ENCODE measurements at places on chromosomes 3 and 15. TPM values are rescaled to one million over a fixed set of nuclear protein-coding genes. Genes with fewer than 3 reads are reported as not detected.
A peak's percentile ranks its signal among the peaks of the same experiment; 100 is the strongest.

DNA sequence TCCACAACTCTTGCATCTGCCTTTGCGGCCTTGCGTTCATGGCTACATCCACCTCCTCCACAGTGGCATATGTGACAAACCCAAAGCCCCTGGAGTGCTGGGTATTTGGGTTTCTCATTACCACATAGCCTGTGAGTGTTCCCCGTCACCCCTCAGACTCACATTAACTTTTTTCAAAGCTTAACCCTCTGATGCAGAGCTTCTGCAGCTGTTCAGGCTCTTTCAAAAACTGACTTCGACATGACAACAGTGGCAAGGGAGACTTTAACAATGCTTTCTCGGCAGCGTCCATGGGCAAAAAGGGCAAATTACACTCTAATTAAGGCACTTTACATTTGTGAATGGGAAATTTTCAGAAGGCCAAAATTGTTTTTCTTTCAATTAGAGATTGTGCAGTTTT, 343.2 kb downstream of the UNC13C start:
- no peak for DNase-seq

GRCh38 chr3:197297476-197298340, 704 bp downstream of the DLG1 start:
- DNase-seq, result peak; percentile 94

DNA sequence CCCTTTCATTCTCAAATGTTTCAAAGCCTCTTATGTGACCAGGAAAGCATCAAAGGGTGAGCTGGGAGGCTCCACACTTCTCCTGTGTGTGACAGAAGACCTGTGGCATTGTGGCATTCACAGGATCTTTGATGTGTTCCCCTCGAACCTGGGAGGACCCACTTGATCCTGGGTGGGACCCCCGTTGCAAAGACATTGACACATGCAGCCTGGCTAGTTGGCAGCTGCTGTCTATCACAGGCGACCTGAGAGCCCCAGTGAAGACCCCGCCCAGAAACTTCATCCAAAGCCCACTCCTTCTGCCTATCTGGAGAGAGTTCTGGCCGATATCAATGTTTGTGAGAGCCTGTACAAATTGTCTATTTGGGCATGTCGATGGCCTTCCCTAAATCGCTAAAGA, 140.4 kb upstream of the ATP2B2 start:
- no peak for DNase-seq

DNA sequence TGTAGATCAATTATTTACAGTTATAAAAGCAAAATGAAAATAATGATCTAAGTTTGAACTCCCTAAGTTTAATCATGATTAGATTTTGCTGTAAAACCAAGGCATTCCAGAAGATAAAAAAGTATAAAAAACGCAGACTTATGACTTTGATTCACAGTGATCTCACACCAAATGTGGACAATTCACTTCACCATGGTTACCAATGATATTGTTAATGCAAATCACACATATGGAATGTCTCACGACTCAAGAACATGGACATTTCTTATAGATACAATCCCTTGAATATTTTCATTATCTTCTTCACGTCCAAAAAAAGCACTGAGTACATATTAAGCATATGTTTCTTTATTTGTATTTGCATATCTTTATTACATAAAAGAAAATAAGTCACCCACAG, 1054.2 kb downstream of the NAALADL2 start:
- DNase-seq, result no peak

DNA sequence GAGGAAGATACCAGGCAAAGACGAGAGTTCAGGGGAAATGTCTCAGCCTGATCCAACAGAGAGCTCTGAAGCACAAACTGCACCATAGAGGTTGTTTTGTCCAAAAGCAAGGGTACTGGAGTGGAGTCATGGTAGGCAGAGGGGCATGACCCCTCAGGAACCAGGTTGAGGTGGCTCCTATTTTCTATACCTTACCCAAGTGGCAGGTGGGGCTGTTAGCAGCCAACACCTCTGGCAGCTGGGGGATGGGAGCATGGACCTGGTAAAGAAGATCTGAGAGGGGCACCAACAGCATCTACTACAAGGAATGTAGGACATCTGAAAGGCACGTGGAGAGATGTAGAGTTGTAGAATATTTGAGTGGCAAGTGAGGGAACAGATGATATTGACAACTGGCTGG, 85.2 kb downstream of the GAP43 start:
- no peak for DNase-seq

- no peak for DNase-seq
These were observed 321.2 kb upstream of the TLE3 start for GRCh38 chr15:70418943-70419342.

GRCh38 chr3:14410503-14411165, 8.2 kb downstream of the SLC6A6 start:
- DNase-seq, result peak; percentile 96

VILL gene
- not detected for total RNA-seq

DNA sequence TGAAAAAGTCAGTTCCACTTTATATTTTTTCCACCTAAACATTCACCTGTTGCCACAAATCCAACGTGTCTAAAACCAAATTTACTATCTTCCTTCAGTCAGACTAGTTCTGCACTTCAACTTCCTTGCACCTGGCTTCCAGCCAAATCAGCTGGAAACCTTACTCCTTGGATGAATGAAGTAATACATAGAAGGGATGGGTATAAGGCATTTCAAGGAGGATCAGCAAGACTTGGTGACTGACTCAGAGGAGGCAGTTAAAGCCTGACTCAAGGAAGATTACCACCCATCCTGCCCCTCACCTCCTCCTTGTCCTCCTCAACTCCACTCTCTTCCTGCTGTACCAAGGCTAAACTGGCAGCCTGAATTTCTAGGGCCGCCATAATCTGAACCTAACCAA, 37.1 kb downstream of the QTRT2 start:
- DNase-seq, result peak; percentile 75

ETV5 gene
- 52.6 TPM for total RNA-seq

GOLGA8T gene
- total RNA-seq, result not detected

ANKRD63 gene
- total RNA-seq, result not detected

- DNase-seq, result peak; percentile 99
These were observed 500.9 kb downstream of the SOX2 start for GRCh38 chr3:182212479-182213076.

DNA sequence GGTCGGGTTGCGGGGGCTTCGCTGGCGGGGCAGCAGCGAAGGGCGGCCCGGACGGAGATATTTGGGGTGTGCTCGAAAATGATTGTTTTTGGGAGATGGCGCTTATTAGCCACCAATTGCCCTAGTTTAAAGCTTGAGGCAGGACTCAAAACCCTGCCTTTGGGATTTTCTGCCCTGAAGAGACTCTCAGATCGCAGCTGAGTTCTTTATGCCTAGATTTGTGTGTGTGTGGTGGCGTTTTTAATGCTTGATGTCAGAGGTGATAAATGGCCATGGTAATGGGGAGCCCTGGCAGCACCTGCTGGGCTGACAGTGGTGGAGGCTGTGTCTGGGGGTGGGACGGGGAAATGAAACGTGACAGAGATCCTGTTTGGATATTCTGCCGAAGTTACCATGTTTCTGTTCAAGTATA, 604 bp downstream of the KCTD6 start:
- DNase-seq, result peak; percentile 20

GOLGA6B gene
- total RNA-seq, result not detected

FRMD4B gene
- 0.25 TPM for total RNA-seq

DNA sequence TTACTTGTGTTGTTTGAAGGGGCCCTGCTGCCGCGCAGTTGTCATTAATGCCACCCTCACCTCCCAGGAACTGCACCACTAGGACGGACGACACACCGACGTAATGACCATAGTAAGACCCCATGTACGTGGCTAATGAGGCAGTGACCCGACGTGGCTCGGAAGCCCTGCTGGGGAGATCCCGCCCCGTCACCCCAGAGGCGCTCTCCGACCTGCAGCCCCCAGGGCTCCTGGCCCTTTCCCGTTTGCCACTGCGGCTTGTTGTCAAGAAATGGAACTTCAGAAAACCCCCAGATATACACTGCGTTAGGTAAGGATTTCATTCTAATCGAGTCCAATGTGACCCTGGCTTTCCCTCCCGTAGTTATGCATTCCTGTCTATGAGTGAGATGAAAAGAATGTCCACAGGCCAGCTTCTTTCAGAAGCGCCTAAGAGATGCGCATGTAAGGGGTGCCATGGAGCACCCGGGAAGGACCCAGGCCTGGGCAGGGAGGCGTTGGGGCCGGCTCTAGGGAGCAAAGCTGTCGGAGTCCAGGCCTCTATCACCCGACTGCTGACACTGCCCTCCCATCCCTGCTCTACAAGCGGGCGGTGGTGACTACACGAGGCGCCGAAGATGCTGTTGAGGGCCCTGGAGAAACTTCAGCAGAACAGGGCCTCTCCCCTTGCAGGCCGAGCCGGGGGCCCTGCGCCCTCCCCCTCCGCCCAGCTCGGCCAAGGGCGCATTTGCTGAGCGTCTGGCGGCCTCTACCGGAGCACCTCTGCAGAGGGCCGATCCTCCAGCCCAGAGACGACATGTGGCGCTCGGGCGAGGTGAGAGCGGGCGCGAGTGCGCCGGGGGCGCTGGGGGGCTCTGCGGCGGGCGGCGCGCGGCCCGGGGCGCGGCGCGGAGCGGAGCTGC, at the start of gene GABRA5:
GABRA5 (plus strand) TSS at position 765 of the 902 bp plus-strand sequence. CDS start 2,187 bp downstream, outside the sequence.
- DNase-seq, result peak; percentile 5

AHSG gene
- not detected for total RNA-seq

DNA sequence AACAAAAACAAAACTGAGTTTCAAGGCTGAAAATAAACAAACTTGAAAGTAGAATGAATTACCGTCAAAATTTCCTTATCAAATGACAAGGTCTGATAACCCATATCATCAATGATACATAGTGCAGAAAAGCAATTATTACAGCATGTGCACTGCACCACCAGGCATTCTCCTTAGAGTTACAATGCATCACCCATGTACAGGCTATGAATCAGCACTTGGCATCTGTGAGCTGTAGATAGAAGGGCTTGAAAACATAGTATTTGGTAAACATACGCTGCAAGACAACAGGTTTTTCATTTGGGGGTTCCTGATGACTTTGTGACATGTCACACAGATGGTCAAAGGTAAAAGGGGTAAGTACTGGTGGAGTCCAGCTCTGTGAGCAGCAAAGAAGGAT, 265.1 kb downstream of the CTNNB1 start:
- peak; percentile 2 for DNase-seq

DNA sequence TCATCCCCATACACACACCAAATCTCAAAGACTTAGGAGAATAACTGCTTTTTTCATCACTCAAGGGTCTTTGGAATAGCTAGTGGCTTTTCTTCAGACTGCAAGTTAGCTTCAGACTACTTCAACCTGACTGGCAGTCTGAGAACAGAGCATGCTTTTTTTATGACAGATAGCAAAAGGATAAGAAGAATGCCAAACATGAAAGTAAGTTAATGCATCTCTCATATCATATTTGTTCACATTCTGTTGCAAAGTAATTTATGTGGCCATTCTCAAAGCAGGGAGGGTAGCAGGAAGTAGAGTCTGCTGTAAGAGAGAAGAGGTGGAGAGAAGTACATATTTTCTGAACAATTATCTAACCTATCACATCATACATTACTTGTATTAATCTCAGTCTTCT, 544.4 kb downstream of the ZPLD1 start:
- DNase-seq, result no peak

CDHR4 gene
- total RNA-seq, result not detected

HIGD2B gene
- not detected for total RNA-seq

- no peak for DNase-seq
These were observed 201.3 kb upstream of the PRICKLE2 start for GRCh38 chr3:64426551-64426950.

- peak; percentile 82 for DNase-seq
These were observed 88.5 kb upstream of the PFN2 start for GRCh38 chr3:150059241-150059640.

DNA sequence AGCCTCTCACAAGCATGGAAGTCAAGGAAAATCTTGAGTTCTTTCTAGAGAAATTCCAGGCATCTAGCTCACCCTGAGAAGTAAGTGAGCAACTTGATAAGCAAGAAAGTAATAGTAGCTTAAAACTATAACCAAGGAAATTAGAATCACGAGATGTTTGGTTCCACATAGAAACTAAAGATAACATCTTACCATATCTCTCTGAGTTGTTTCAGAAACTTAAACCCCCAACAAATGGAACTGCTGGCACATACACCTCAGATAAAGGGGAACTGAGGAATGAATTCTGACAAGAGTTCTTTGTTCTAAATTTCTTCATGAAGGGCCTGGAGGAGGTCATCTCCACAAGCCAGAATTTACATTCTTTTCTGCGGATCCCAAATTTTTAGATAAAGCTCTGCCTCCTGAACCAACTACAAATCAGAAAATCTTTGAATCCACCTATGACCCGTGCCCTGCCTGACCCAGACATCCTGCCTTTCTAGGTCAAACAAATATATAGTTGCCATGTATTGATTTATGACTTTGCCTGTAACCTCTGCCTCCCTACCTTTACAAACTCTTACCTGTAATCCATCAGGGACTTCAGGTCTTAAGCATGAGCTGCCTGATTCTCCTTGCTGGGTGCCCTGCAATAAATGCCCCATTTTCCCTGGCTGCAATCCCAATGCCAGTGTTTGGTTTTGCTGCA, 26.4 kb upstream of the ABHD17C start:
- no peak for DNase-seq

GRCh38 chr3:142007710-142008399, 131.4 kb downstream of the ATP1B3 start:
- no peak for DNase-seq

GALNT15 gene
- total RNA-seq, result 2.1 TPM

- DNase-seq, result no peak
These were observed 68.9 kb downstream of the DUT start for GRCh38 chr15:48400086-48400485.

DNA sequence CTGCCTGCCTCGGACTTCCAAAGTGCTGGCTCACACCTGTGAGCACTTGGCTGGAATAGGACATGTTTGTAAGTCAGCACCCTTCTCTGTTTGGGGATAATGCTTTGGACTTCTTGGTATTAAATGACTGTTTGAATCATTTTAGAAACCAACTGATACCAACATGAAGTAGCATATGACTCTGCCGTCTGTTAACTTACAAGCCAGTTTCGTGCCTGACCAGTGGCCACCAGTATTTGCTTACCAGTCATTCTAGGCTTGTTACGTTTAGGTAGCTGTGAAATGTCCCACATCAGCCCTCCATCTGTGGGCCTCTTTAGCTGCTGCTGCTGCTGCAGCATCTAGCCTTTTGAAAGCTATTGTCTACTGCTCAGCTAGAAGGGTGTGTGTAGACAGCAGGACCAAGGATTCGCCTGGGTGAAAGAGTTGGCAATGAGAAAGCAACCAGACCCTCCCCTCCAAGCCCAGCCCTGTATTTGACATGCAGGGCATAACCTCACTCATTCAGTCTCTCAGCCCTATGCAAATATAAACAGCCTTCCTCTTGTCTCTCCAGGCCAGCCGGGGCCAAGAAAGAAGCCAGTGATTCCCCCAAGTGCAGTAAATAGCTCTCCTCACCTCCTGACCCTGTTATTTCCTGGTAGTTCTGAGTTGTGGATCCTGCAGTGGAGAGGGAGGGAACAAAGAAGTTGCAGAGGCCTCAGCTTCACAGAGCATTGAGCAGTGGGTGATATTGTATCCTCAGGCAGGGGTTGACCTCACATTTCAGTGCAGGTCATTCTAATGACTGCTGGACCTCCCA, 51.0 kb downstream of the NKIRAS1 start:
- peak; percentile 75 for DNase-seq

TMEM212 gene
- not detected for total RNA-seq

GOLGA8G gene
- 0.12 TPM for total RNA-seq

GRCh38 chr15:56804279-56804678, 71.0 kb upstream of the ZNF280D start:
- no peak for DNase-seq

- no peak for DNase-seq
These were observed 53.8 kb downstream of the BCHE start for GRCh38 chr3:165783383-165783782.

- DNase-seq, result peak; percentile 64
These were observed 16.0 kb downstream of the SEC61A1 start for GRCh38 chr3:128068156-128068620.
